Effector CD8-positive, alpha-beta T cell (primary cell): ENCODE measurements at places on chromosomes 3 and 15.

DNA sequence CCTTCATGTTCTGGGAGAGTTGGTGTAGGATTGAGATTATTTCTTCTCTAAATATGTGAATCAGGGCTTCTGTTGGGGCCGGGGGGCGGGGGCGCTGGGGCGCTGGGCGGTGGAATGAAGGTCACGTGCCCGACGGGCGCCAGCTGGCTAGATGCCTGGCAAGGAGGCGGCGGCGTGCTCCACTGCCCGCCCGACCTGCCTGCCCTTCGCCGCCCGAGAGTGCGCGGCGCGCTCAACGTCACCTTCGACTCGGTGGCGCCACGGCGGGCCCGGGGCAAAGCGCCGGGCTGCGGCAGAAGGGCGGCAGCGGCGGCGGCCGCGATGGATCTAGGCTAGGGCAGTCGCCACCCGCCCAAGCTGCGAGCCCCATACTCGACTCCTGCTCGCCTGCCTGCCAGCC, 47.0 kb upstream of the LHFPL4 start:
- no peak for DNase-seq

- DNase-seq, result no peak
Observed at GRCh38 chr15:67164401-67164791, 90.1 kb downstream of the AAGAB start.

- DNase-seq, result no peak
Observed at GRCh38 chr3:42763021-42763420, 10.0 kb downstream of the CCDC13 start.

- DNase-seq, result no peak
Observed at GRCh38 chr3:190526787-190527762, 13.2 kb downstream of the IL1RAP start.

DNA sequence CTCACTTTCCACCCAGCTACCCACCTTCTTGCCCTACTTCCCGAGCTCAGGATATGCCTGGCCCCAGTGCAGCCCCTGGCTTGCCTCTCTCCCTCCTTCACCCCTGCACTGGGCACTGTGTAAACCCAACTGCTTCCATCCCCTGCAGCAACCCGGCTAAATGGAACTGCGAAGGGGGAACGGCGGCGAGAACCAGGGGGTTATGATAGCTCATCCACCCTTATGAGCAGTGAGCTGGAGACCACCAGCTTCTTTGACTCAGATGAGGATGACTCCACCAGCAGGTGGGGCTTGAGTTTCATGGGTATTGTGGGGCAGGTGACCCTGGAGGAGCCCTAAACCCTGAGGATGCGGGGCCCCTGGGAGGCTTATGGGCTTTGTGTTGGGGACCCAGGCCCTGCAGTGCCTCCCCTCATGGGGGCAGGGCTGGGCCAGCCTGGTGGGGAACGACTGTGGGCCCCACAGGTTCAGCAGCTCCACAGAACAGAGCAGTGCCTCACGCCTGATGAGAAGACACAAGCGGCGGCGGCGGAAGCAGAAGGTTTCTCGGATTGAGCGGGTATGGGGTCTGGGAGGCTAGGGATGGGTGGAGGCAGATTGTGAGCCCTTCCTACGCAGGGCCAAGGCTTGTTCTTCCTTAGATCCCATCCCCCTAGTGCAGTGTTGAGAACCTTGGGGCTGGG, 9.6 kb downstream of the DVL3 start:
- DNase-seq, result no peak

DNA sequence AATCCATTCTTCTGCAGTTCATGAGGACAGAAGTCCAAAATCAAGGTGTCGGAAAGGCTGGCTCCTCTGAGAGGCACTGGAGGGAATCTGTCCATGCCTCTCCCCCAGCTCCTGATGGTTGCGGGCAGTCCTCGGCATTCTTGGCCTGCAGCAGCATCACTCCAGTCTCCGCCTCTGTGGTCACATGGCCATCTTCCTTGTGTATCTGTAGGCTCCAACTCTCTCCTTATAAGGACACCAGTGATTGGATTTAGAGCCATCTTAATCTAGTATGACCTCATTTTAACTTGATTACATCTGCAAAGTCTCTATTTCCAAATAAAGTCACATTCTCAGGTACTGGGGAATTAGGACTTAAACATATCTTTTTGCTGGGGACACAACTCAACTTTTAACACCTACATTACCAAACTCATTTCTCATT, 56.0 kb upstream of the FLNB start:
- DNase-seq, result no peak

- no peak for DNase-seq
Observed at GRCh38 chr3:42654331-42655201, 1.1 kb downstream of the ZBTB47 start.

- DNase-seq, result no peak
Observed at GRCh38 chr15:96599268-96599667, 268.8 kb downstream of the NR2F2 start.
